Brain microvascular endothelial cell (primary cell): ENCODE measurements at places on chromosomes 1 and 21.

- DNase-seq: no peak
Observed at GRCh38 chr1:206739411-206740076, 31.0 kb upstream of the IL19 start.

DNA sequence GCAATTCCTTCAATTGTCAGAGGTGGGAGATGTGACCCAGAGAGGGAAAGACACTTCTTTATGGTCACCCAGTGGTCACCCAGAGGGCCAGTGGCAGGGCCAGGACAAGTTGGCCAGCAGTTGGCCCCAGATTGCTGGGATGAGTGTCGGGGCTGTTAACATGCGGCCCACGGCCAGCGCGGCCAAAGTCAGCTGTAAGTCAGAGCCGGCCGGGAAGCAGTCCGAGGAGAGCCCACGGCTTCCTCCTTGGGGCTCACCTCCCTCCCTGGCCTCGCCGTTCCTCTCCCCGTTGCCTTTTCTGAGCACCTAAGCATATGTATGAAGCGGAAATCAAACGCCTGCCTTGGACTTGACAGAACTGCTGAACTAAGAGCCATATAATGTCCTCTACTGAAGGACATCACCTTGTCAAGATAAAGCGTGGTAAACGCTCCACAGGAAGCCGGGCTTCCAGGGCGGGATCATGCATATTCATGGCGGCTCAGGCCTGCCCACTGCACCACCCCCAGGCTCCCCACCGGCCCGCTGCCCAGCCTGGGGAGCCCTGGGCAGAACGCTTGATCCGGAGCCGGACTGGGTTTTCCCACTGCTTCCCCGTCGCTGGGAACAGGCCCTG, 245.4 kb upstream of the POU3F1 start:
- DNase-seq: no peak

GRCh38 chr1:26349877-26350244, 4.1 kb downstream of the CRYBG2 start:
- DNase-seq: no peak

GRCh38 chr1:243483071-243483771, 227.4 kb downstream of the SDCCAG8 start:
- no peak for DNase-seq

DNA sequence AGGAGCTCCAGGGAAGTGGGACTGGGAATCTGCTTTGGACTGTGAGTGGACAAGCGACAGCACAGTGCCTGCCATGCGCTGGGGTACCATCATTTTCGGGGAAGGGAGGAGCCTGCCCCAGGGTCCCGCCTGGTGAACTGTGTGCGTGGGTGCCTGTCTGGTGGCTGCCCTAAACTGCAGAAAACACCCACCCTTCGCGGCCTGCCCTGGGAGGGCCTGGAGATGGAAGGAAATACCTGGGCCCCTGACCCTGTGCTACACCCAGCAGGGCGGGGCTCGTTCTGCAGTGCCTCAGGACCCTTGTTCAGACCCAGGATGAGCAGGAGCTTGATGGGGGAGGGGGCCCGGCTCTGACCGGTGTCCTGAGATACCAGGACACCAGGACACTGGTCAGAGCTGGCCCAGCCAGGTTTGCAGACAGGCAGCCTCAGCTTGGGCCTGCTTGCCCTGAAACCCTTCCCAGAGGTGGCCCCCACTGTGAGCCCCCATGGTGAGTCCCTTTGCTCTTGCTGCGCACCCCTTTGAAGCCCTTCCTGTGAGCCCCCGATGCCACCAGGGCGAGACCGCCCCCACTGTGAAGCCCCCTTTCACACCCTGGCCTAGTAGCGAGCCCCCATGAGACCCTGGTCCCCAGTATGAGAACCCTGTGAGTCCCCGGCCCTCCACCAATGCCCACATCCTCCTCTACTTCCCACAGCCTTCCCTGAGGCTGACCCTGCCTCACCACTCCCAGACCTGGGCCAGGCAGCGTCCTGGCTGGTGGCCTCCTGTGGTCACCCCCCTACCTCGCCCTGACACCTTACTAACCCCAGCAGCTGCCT, 2.6 kb downstream of the GJC2 start:
- DNase-seq: no peak

GRCh38 chr1:45291716-45292115, 35.0 kb upstream of the HPDL start:
- DNase-seq: no peak

DNA sequence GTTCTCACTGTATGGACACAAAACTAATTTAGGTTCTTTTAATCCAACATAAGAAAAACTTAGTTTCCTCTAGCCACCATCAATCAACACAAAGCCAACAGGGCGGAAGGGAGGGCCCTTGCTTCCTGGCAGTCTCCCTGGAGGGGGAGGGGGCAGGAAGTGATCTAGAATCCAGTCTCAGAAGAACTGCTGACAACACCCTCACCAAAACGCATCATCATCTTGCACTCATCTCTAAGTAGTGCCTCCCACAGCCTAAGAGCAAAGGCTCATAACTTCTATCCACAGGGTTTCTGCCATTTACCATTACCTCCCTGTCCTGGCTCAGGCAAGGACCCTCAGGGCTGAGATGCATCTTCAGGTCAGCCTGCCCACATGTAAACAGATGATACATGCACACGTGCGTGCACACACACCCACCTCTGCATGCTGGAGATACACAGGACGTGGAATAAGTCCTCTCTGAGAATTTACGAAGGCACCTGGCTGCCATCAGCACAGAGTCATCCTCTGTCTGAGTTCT, 20.5 kb downstream of the HIVEP3 start:
- DNase-seq: no peak

DNA sequence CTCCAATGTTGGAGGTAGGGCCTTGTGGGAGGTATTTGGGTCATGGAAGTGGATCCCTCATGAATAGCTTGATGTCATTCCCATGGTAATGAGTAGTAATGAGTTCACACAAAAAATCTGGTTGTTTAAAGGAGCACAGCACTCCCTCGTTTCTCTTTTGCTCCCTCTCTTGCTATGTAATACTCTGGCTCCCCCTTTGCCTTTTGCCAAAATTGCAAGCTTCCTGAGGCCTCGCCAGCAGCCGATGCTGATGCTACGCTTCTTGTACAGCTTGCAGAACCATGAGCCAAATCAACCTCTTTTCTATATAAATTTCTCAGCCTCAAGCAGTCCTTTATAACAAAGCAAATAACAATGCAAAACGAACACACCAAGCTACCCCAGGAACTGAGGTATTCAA, 80.9 kb downstream of the LHX9 start:
- no peak for DNase-seq

- no peak for DNase-seq
Observed at GRCh38 chr1:154425172-154425571, 20.0 kb downstream of the IL6R start.

DNA sequence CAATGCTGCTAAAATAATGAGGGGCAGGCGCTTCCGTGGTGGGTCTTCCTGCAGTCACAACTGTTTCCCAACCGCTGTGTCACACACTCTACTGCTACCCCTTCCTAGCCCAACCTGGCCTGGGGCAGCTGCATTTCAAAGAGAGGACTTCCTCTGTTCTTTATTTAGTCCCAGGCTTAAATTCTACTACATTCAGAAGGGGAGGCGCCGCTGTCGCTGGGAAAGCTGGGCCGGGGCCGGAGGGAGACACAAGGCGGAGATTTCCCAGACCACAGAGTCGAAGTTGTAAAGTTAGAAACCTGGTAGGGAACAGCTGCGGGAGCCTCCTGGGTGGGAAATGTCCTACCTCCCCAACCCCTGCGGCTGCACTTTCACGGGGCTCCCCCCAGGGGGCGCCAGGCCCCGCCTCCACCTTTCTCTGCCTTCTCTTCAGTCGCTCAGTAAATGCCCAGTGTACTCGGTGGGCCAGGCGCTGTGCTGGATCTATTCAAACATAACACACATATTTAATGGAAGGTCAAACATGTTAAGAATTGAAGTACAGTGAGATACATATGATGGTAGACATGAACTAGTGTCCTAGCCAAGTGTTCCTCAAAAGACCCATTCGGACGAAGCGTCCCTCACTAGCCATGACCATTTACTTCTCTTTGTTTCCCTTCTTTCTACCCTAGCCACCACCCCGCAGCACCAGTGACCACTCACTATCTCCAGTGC, 23.1 kb downstream of the DYRK3 start:
- peak; percentile 11 for DNase-seq

DNA sequence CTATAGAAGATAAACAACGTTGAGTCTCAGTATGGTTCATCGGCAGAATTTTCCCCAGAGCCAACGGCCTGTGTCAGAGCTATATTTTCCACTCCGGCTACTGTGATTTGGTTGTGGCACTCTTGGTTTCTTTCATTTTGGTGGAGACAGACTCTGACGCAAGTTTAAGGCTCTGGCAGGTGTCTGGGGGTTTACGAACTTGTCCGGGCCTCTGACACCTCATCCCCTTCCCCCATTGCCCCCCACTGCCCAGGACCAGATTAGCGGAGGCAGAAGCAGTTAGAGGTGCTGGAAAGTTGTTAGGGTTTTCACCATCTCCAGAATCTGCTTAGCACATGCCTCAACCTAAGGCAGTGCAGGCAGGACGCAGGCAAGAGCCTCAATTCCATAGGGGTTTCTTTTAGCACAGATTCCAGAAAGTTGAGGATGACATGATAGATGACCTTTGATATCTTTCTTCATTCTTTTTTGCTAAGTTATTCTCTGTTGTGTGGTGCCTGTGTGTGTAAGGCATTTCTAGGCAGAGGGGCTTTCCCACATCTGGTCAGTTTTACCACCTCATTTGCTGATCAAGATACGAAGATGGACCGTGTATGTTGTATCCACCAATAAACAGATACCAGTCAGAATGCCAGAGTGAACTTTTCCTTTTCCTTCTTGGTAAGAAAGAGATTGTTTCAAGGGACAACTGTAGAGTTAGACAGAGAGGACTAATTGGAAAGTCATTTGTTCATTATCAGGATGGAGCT, 18.4 kb upstream of the IL10 start:
- no peak for DNase-seq

DNA sequence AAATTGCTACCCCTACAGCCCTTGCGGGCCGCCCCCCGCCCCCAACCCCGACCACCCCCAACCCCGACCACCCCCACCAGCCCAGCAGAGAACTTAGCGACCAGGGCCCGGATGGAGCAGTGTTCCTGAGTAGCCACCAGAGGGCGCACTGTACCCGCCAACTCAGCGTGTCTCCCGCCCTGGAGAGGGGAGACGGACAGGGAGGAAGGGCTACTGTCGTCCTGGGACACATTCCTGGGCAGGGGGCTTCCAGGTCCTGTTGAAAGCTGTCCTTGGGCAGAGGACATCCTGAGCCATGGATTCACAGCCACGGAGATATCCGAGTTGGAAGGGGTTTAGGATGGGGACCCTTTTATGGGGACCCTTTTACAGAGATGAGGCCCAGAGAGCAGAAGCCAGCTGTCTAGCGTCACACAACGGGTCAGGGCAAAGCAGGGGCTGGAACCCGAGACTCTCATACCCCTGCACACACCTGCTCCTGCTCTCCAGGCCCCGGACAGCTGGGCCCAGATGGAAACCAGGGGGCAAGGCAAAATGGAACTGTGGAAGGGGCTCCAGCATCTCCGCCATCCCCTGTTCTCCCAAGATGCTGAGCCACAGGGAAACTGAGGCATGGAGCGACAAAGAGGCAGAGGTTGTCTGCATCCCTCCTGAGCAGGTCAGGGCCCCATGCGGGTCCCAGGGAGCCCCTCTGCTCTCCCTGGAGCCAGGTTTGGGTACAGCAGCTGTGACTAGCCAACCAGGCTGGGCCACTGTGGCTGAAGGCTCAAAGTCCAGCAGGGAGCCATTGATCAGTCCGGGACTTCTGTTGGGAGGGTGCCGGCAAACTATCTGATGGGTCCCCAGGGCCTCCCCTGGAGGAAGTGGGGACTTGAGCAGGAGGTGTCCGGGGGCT, 25.0 kb upstream of the LAPTM5 start:
- DNase-seq: no peak

GRCh38 chr1:193031431-193031830, 27.7 kb downstream of the UCHL5 start:
- no peak for DNase-seq

- no peak for DNase-seq
Observed at GRCh38 chr1:244269169-244269568, 182.5 kb downstream of the ADSS2 start.

GRCh38 chr1:9349331-9349851, 56.7 kb downstream of the SPSB1 start:
- no peak for DNase-seq

DNA sequence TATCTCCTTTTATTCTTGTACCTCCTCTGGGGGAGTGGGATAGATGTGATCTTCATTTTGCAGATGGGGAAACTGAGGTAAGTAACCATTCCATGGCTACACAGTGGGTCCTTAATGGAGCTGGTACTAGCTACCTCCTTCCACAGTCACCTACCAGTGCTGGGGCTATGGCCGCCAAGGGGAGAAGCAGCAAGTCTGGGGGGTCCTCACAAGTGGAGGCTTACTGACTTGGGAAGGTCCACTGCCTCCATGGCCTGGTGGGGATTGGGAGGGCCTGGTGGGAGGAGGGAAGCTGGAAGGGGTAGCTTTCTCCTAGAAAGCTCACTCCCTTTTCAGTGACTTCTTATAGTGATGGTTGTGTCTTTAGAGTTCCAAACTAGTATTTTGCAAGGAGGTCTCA, 5.9 kb upstream of the FOXO6 start:
- no peak for DNase-seq

DNA sequence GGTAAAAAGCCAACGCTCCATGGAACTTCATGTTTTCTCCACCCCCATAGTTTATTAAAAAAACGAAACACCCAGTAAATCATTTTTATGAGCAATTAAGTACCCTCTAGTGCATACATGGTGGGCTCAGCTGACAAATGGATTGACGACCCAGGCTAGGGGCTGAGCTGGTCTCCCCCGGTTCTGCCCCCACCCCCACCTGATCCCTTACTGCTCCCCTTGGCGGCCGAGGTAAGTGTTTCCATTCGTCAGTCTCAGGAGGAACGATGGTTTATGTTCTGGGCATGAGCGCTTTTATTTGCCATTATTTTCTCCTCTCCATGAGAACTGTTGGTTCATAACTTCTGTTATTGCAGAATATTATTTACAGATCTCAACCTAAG, 233.9 kb upstream of the C1orf174 start:
- no peak for DNase-seq

DNA sequence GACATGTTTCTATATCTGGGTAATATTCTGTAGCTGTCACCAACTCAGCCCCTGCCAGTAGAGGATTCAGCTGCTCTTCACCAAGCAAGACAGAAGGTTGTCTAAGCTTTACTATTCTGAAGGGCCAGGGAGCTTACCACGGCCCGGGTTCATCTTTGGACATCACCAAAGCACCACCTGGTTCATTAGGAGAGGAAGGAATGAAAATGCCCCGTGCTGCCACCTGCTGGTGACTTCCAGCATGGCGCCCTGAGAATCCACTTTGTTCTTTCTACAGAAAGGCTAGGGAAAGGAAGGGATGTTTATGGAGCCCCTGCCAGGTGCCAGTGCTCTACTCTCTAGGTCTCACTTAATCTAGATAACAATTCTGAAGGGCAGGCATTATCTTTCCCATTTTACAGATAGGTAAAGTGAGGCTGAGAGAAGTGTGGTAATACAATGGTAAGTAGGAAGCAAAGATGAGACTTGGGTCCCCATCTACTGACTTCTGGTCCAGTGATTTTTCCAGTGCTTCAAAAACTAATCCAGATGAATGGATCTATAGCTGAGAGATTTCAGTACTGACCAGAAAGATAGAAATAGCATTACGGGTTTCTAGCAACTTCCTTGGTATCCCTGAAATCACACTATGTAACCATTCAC, 79.5 kb downstream of the BEND5 start:
- peak; percentile 38 for DNase-seq
